GM23338 (cell line): ENCODE measurements at places on chromosomes 4 and X. TPM values are rescaled to one million over a fixed set of nuclear protein-coding genes. Genes with fewer than 3 reads are reported as not detected.

The SLC2A9 gene
- 0.21 TPM in 1 of 2 replicates, not detected in the other for total RNA-seq

DNA sequence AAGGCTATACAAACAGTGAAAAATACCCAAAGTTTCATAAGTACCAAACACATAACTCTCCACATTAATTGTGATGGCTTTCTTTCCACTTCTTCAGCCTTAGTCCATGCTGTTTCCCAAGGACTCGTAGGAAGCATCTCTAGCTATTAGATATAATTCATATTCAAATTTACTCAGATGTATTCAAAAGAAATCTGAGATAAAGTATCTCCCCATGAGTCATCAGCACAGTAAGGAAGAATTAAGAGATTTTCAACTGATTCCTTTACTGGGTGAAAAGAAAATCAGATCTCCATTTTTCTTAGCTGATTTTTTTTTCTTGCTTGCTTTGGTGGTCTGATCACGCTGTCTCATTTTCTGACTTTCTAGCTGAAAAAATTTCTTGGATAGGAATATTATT, 71.7 kb downstream of the MID1 start:
- no peak overlapping the region for H3K4me3 ChIP-seq
- no peak for DNase-seq
- H3K36me3 ChIP-seq, result no peaks in the 10 kb centered on the region
- H3K27ac ChIP-seq, result no peak overlapping the region

GRCh38 chr4:154741922-154742850, 1.6 kb upstream of the LRAT start:
- peaks cover 57% of the 10 kb centered on the region for H3K27me3 ChIP-seq
- peaks cover 46% of the 10 kb centered on the region for H3K4me1 ChIP-seq
- peak overlapping the region; percentile 88 for H3K4me3 ChIP-seq
- H3K27ac ChIP-seq, result 0 out of 2 replicates have a peak overlapping the region, but pooled peaks have one; percentile 63

The BST1 gene
- 1.4 and 1.8 TPM in 2 replicates for total RNA-seq

DNA sequence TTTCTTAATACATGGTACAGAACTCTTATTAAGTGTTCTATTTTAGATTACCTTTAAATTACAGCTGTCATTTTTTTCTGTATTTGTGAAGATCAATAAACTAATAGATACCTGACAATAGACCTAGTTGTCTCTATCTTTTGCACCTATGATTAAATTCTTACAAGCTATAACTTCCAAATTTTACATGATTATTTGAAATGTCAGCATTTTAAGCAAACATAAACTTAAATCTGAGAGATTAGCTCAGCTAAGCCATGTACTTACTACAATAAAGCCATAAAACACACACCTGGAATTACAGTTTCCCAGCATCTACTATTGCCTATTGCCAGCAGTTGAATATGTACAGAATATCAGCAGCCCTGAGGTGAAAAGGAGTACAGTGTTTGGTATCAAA, 118.8 kb downstream of the UGT8 start:
- no peak overlapping the region for H3K27ac ChIP-seq
- no peaks in the 10 kb centered on the region for H3K27me3 ChIP-seq

DNA sequence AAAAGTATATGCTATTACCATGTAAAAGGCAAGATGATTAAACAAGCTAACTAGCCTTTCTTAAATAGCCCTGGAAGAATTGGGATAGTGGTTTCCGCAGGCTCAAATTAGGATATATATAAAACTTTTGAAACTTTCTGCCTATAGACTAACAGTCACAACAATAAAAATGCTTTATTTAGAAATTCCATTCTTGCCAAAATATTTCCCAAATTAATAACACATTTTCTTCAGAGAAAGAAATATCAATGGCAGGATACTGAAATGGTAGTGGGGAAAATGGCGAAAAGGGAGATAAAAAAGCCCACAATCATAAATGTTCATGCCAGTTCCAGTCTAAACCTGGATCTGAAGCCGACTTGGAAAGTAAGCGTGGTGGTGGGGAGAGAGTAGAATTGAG, 56.0 kb downstream of the MAD2L1 start:
- no peak overlapping the region for H3K4me3 ChIP-seq
- H3K27ac ChIP-seq, result no peak overlapping the region
- no peak for DNase-seq
- peaks cover 40% of the 10 kb centered on the region for H3K27me3 ChIP-seq

The ETDA gene
- total RNA-seq, result not detected in 2 replicates

DNA sequence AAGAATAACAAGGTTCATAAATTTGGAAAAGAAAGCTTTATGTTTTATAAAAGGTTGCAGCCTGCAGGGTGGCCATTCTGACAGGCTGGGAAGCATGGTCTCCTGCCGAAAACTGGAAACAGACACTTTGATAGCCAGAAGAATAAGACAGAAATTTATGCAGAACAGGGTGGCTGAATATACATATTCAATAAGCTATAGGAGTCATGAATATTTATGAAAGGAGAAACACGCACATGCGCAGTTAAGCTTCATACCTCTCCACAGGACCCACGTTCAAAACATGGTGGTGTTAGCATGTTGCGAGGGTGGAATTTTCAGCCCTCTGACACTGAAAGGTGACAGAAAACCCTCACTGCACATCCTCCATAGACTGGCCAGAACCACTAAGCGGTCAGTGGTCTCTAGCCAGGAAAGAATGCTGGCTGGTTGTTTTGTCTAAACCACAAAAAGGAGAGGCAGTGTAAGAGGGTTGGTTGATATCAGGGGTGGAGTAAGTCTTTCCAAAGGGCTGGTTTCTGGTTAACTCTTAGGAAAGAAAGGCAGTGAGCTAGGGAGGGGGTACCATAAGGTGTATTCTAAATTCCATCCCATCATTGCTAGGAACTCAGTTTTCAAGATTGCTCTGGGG, 58.2 kb downstream of the ANXA10 start:
- no peaks in the 10 kb centered on the region for H3K27me3 ChIP-seq
- no peaks in the 10 kb centered on the region for H3K36me3 ChIP-seq
- 0 out of 2 replicates have a peak overlapping the region, but pooled peaks have one; percentile 3 for H3K27ac ChIP-seq
- H3K4me3 ChIP-seq, result no peak overlapping the region
- peak; percentile 12 for DNase-seq

The TBC1D25 gene
- 4.5 TPM in 2 replicates for total RNA-seq

GRCh38 chr4:180057891-180058671, 2185.1 kb upstream of the TENM3 start:
- H3K36me3 ChIP-seq, result no peaks in the 10 kb centered on the region
- no peak overlapping the region for H3K27ac ChIP-seq
- peaks cover 5% of the 10 kb centered on the region for H3K4me1 ChIP-seq

The GABRE gene
- 4.2 and 8.3 TPM in 2 replicates for total RNA-seq

- H3K4me3 ChIP-seq, result no peak overlapping the region
- no peaks in the 10 kb centered on the region for H3K27me3 ChIP-seq
- DNase-seq, result peak; percentile 3
- no peaks in the 10 kb centered on the region for H3K4me1 ChIP-seq
- H3K27ac ChIP-seq, result no peak overlapping the region
Measured at GRCh38 chr4:10715696-10716095, 31.1 kb upstream of the CLNK start.

- H3K27ac ChIP-seq, result no peak overlapping the region
- peak overlapping the region; percentile 38; the same call in 1 of the 2 replicates for H3K4me3 ChIP-seq
- peaks cover 28% of the 10 kb centered on the region for H3K4me1 ChIP-seq
Measured at GRCh38 chr4:84479663-84480062, 19.4 kb downstream of the NKX6-1 start.

The VCX gene
- total RNA-seq, result 0.49 TPM in 1 of 2 replicates, not detected in the other

DNA sequence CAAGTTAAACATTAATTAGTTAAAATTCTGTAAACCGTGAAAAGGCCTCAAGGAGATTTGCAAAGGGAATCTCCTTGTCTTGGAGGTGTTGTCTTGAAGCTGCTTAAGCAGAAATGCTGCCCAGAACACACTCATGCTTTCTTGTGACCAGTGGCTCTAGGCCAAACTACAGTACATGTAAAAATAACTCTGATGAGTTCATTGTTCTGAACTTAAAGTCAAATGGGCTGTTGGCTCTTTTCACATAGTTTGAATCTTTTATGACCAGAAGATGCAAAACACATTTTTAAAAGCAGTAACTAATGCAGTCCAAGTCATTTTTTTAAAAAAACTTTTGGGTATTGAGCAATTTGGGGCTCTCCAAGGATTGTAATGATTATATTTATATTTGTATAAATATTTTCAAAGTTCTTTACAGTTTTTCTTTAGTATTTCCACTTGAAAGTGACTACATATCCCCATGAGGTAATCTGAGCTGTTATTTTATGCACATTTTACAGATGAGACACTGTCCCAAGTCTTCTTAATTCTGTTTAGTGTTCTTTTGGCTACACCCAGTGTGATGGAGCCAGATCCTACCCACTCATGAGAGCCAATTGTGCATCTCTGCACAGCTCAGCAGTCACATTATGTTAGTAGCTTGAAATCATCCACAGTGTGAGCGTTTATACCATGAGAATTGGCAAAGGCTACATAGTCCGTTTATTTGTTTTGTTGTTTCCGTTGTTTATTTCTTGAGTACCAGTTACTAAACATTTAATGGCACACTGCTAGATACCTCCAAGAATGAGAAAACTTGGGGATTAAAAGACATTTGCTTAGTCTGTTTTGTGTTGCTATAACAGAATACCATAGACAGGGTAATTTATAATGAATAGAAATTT, 112.8 kb upstream of the ATXN3L start:
- no peak overlapping the region for H3K4me3 ChIP-seq
- no peaks in the 10 kb centered on the region for H3K27me3 ChIP-seq
- no peaks in the 10 kb centered on the region; the same call in 1 of the 2 replicates for H3K4me1 ChIP-seq
- no peak overlapping the region for H3K27ac ChIP-seq

The LAGE3 gene
- total RNA-seq, result 60.3 and 71.0 TPM in 2 replicates
